CMK (cell line): ENCODE measurements at places on chromosomes 7 and 10.

DNA sequence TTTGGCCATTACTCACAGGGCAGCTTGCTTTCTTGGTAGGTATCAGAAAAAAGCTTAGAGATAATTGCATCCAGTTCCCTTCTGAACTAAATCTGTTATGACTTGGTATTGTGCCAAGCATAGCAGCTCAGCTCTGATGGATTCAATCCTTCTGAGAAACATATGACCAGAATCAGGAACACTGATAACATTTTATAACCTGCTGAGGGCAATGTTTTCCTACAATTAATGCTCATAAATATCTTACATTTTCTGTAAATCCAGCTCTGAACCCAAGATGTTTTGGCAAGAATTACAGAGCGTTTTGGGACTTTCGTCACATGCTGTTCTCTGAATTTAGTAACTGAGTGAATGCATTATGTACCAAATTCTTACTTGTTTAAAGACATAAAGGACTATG, 167.8 kb downstream of the KIF20B start:
- no peak for DNase-seq

DNA sequence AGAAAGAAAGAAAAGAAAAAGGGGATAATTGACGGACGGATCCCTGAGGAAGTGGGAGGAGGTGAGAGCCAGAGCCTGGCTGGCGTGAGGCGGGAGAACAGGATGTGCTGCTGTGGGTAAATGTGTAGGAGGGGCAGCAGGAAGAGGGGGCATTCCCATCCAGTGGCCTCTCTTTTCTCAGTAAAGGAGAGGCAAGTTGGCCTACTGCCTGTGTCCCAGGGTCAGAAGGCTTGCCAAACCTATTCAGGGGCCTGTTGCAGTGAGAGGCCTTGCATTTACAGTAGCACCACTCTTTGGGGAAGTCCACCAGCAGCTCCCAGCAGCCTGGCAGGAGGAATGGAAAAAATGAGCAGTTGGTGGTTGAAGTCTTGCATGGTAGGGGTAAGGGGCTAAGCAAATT, 26.6 kb upstream of the ASCC1 start:
- DNase-seq: peak; percentile 21

DNA sequence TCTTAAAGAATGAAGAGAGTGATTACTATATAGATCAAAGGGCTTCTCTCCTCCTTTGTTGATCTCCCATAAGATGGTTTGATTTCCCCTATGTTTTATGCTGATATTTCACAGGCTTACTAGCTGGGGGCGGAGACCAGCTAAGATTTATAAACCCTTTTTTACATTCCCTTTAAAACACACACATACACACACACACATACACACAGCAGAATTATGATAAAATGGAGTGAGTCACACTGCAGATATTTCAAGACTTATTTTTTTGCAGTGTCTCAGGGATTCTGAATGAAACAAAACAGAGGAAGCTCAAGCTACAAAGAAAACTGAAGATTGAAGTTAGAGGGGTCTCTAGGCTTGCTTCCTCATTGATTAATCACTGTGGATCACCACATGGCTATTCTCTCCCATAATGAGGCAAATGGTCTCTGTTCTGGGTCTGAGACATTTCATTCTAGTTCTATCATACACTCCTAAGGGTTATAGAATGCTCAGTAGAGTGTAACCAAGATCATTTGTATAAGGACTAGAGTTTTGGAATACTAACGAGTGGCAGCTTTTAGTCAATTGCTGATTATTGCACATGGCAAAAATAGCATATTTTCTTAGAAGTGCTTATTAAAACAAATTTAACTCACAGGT, 18.6 kb downstream of the INA start:
- no peak for DNase-seq

GRCh38 chr10:49609006-49609282, 1.2 kb upstream of the SLC18A3 start:
- no peak for DNase-seq

GRCh38 chr10:81967716-81968115, 92.7 kb downstream of the NRG3 start:
- DNase-seq: no peak

DNA sequence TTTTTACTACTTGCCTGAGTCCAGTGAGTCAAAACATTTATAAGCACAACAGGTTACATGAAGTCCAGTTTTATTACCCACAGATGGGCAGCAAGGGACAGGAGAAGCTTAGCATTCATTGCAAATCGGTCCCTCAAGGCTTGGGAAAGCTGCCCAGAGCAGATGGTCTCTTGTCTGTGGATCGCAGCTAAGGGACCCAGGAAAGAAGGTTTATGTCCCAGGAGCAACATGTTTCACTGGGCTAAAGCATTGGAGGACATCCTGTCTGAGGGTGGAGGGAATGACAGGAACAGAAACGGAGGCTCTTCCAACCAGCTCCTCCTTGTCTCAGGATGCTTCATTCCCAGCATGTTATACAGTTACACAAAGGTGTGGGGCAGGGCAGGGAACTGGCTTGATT, 39.3 kb downstream of the TRIM24 start:
- no peak for DNase-seq

GRCh38 chr10:8402576-8402975, 348.1 kb downstream of the GATA3 start:
- no peak for DNase-seq

DNA sequence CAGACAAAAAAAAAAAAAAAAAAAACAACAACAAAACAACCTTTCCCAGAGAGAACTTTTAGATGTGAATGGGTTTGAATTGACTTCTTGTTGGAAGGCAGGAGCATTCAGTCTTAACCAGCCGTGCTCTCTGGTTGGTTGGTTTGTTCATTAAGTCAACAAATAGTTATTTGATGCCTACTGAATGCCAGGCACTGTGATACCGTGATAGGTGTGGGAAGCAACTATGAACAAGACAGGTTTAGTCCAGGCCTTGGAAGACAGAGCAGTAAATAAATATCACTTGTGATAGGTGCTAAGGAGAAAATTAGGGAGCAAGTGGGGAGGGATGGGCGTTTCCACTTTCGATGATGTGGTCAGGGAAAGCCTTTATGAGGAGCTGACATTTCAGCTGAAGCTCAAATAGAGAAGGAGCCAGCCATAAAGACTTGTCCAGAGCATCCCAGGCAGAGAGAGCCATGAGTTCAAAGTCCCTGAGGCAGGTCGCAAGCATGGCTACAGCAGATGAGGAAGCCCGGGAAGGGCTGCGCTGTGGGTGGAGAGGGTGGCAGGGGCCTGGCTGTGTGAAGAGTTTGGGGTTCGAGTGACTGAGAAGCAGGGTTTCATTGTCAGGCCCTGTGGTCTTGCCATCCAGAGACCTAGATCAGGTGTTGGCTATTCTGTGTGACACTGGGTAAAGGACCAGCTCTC, 8.0 kb downstream of the TSPAN15 start:
- DNase-seq: no peak

GRCh38 chr10:125159486-125159931, 854 bp downstream of the CTBP2 start:
- DNase-seq: no peak

- DNase-seq: no peak
These were observed 139.3 kb downstream of the GLI3 start for GRCh38 chr7:42097752-42098151.

- DNase-seq: no peak
These were observed at the start of gene MACROH2A2 for GRCh38 chr10:70052462-70053217. Gene MACROH2A2 (plus strand): TSS chr10:70052846. CDS start chr10:70075659, 22,813 bp downstream.

DNA sequence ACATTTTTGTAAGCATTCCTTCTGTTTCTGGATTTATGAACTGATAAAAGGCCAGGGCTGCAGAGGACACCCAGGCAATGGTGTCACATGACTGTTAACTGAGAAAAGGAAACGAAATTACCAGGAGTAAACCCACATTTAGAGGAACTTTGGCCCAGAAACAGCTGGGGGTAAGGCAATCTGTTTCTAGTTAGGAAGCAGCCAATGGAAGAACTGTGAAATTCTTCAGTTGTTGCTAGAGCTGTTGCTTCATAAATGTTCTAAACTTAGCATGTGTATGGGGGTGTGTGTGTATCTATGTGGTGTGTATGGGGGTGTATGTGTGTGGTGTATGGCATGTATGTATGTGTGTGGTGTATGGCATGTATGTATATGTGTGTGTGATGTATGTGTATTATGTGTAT, 11.8 kb upstream of the PDCD4 start:
- DNase-seq: no peak

- no peak for DNase-seq
These were observed 27.1 kb downstream of the RBM17 start for GRCh38 chr10:6115824-6116350.

DNA sequence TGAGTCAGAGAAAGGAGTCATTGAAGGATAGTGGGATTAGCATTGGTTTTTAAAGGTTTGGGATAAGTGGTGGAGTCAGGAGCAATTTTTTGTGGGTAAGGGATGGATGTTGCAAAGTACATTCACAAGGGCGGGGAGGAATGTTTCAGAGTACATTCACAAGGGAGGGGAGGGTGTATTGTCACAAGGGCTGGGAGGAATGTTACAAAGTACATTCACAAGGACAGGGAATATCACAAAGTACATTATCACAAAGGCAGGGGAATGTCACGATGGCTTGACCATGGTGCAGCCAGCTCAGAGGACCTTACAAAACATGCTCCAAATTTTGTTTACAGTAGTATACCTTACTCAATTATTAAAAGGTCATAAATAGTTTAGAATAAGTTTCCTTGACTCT, 30.3 kb downstream of the C1GALT1 start:
- DNase-seq: no peak

GRCh38 chr10:27253576-27253975, 13.0 kb upstream of the ACBD5 start:
- no peak for DNase-seq

- peak; percentile 87 for DNase-seq
These were observed at the start of gene DDX21 for GRCh38 chr10:68955832-68956532. Gene DDX21 (plus strand): TSS chr10:68956170. CDS start chr10:68956226, 56 bp downstream.

- no peak for DNase-seq
These were observed 5.8 kb upstream of the CPA1 start for GRCh38 chr7:130374507-130374906.

DNA sequence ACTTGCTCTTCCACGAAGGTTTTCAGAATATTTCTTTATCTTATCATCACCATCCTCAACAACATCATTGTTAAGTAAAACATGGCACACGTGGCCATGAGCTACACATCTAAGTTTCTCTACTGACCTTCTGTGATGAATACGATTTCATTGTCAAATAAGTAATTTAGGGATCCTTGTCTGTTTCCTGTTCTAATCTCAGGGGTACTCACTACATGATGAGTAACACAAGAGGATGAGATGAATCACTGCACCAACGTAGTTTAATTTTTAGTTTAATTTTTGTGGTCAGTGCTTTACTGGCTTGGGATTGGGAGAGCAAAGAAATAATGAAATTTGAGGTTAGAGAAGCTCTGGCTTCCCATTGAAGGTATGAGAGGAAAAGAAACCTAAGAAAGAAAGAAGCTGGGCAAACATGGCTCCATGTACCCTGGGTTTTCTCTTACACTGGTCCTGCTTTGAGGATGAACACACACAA, 461.9 kb upstream of the KLF6 start:
- DNase-seq: no peak

DNA sequence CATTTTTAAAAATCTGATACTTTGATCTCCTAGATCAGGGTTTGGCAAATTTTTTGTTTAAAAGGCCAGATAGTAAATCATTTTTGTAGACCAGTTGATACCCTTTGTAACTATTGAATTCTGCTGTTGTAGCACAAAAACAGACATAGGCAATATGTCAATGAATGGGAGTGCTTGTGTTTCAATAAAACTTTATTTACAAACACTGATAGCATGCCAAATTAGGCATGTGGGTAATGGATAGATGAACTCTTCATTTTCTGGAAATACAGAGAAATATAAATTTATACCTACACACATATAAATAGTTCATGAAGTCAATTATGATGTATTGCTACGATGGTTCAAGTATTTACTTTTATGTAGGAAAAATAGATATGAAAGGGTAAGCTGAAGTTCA, 60.4 kb downstream of the SEMA3A start:
- DNase-seq: no peak

DNA sequence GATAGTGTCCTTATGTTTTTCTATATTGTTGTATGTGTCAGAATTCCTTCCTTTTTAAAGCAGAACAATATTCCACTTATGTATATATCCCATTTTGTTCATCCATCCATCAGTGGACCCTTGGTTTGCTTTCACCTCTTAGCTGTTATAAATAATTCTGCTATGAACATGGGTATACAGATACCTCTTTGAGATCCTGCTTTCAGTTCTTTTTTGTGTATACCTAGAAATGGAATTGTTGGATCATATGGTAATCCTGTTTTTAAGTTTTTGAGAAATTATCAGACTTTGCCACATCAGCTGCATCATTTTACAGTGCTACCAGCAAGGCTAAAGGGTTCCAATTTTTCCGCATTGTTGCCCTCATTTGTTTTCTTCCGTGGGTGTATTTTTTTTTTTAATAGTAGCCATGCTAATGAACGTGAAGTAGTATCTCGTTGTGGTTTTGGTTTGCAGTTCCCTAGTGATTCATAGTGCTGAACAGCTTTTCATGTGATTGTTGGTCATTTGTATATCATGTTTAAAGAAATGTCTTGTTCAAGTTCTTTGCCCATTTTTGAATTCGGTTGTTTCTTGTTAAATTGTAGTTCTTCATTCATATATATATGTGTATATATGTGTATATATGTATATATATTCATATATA, 87.8 kb downstream of the LCOR start:
- no peak for DNase-seq

DNA sequence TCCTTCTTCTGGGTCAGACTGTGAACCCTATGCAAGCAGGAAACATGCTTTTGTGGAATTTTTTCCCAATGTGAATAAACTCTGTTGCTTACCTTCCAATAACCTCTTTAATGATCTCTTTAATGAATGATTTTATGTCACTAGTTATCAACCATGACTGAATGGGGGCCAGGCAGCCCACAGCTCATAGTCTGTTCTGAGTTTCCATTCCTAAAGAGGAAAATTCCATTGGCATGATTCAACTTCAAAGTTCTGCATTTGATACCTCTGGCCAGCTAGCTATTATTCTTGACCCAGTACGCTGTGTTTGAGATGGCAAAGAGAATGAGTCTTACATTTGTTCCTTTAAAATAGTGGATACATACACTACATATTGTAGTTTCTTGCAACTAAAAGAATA, 867.8 kb upstream of the CELF2 start:
- DNase-seq: no peak

DNA sequence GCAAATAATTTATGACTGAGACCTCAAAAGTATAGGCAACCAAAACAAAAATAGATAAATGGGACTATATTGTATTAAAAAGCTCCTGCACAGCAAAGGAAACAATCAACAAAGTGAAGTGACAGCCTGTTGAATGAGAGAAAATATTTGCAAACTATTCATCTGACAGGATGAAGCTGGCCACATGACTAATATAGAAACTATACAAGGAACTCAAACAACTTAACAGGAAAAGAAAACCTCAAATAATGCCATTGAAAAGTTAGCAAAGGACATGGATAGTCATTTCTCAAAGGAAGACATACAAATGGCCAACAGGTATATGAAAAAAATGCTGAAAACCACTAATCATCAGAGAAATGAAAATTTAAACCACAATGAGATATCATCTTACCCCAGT, 245.1 kb downstream of the STK31 start:
- DNase-seq: no peak

DNA sequence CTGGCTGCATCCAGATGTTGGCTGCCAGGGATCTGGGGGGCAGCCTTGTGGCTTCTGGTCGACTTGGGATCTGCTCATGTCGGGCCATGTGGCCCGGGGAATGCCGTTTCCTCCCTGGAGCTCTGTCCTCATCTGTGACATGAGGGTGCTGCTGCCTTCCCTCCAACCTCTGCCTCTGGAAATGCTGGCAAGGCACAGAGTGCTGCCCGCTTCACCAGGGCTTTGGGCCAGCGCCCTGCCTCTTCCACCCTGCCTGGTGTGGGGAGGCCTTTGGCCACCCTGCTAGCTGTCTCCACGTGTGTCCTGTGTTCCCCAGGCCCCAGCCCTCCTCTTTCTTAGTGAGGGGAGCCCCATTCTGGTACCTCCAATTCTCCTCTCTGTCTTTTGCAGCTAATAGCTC, 5.8 kb upstream of the SMARCD3 start:
- no peak for DNase-seq
